ENCODE measurements at places on chromosomes 6 and 20. TPM values are rescaled to one million over a fixed set of nuclear protein-coding genes. Genes with fewer than 3 reads are reported as not detected.

The VGLL2 gene
- not detected for total RNA-seq

The MDFI gene
- 346 TPM for total RNA-seq

The BLOC1S5 gene
- 21.8 TPM for total RNA-seq

The SIGLEC1 gene
- total RNA-seq: not detected

The LY6G6F gene
- total RNA-seq: not detected

The ZBP1 gene
- total RNA-seq: not detected

The PCK1 gene
- not detected for total RNA-seq

The TRIM31 gene
- total RNA-seq: not detected

The HLA-DPB1 gene
- total RNA-seq: 2.7 TPM

The DEFB124 gene
- total RNA-seq: not detected

- no peak for DNase-seq
Observed at GRCh38 chr6:131651782-131652181, 14.7 kb downstream of the ENPP3 start.

- no peak for DNase-seq
Observed at GRCh38 chr20:16488616-16489015, 84.6 kb downstream of the KIF16B start.

DNA sequence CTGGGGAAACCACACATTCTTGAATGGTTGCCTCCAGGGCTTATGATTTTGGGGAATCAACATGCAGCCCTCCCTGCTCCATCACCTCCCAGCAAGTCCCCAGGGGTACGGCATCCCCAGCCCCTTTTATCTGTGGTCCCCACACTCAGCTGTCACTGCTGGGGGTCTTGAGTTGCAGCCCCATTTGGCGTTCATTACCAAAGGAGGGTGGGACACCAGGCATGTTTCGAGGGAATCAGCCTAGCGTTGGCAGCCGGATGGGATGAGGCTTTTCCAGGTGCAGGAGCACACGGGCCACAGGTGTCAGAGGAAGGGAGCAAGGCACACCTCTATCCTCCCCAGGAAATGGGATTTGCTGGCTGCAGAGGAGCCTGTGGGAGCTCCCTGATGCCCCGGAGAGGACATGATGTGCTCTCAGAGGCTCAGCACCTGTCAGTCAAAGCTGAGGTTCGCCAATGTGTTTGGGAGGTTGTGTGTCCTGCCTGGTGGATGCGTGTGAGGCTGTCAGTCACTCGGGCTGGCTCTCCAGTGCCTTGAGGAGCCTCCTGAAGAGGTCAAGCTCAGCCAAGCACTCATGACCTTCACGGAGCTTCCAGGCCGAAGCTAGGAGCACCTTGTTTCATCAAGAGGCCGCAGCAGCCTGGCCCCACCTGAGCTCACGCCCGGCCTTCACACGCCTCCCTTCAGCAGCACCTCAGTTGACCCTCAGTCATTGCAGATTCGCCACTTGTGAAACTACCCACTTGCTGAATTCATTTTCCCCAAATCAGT lies 95.0 kb downstream of the ERMARD start:
- DNase-seq: no peak

GRCh38 chr6:55604021-55604420 lies 25.0 kb upstream of the HMGCLL1 start:
- DNase-seq: no peak

DNA sequence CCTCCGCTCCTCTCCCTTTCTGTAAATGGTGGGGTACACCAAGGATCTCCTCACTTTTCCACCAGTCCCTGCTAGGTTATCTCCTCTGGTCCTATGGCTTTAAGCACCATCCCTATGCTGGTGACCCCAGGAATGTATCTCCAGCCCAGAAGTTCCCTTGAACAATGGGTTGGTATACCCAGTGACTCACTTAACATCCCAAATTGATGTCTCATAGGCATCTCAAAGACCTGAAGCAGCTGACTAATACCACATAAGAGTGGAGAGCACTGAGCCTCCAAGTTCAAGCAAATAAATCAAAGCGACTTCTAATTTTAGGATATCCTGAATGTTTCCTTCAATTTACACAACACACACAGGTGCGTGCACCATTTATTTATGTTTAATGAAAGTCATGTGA lies 48.3 kb downstream of the ADGRF1 start:
- no peak for DNase-seq

GRCh38 chr20:13455713-13456112 lies 183.0 kb downstream of the TASP1 start:
- DNase-seq: no peak

- peak; percentile 53 for DNase-seq
Observed at GRCh38 chr6:165231581-165232561, 77.5 kb downstream of the C6orf118 start.

Data from A673 (cell line).